Iris pigment epithelial cell (primary cell): ENCODE measurements at places on chromosomes 5 and 9.

DNA sequence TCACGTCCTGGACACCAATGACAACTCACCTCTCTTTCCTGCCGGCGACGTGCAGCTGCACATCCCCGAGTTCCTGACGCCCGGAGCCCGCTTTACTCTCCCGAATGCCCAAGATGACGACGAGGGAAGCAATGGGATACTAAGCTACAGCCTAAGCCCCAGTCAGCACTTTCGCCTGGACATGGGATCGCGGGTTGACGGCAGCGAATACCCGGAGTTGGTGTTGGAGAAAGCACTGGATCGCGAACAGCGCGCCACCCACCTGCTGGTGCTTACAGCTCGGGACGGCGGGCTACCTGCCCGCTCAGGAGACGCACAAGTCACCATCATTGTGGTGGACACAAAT lies 1.1 kb downstream of the PCDHAC1 start:
- DNase-seq: no peak

GRCh38 chr9:127928676-127929624 lies 1.6 kb downstream of the PIP5KL1 start:
- no peak for DNase-seq

DNA sequence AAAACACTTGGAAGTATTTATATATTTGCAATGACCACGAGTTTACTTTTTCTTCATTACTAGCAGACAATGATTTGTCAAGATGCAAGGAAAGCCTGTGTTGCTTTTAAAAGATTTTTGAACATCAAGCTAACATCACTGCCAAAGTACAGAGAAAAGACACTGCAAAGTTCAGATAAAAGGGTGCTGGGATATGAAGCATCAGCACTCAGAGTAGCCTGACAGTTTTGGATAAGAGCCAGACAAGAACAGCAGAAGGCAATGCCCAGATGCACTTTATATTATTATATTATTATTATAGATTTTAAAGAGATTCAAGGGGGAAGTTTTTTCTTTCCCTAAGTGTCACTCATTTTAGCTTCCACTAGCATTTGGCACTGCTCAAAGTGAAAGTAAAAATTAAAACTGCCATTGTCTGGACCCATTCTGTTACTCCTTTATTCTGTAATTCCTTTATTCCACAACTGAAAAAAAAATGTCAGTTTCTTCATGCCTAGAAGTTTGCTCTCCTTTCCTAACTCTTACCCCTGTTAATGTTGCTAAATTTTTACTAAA lies 240.6 kb downstream of the EFNA5 start:
- peak; percentile 32 for DNase-seq

- peak; percentile 67 for DNase-seq
Measured at GRCh38 chr9:2465921-2466460, 155.6 kb upstream of the VLDLR start.

GRCh38 chr9:129343424-129344375 lies 165.6 kb upstream of the IER5L start:
- peak; percentile 74 for DNase-seq

- DNase-seq: no peak
Measured at GRCh38 chr5:66888613-66889012, 292.4 kb downstream of the MAST4 start.

GRCh38 chr5:176621661-176622079 lies 8.7 kb downstream of the SNCB start:
- DNase-seq: peak; percentile 33

DNA sequence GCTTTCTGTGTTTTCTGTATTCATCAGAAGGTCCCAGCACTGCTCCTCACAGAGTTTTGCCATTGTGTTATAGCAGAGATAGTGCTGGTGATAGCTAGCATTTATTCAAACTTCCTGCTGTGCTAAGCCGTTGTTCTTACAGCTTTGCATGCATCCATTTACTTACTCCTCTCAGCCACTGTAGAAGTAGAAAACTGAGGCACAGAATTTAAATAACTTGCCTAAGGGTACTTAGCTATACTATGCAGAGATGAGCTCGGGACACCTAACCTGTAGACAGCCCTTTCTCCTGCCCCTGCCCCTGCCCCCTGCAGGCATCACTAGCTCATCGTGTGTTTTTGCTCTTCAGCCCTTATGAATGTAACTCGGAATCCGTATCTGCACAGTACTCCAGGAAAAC lies 227.6 kb downstream of the SAXO1 start:
- DNase-seq: no peak

DNA sequence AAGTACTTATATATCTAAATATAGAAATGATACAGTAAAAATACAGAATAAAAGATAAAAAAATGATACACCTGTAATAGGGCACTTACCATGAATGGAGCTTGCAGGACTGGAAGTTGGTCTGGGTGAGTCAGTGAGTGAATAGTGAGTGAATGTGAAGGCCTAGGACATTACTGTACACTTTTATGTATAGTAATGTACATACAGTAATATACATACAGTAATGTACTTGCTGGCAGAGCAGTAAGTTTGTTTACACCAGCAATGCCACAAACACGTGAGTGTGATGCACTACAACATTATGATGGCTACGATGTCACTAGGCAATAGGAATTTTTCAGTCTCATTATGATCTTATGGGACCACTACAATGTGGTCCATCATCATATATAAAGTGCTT lies 34.2 kb downstream of the SUSD1 start:
- no peak for DNase-seq

GRCh38 chr9:14136646-14137370 lies 177.1 kb downstream of the NFIB start:
- no peak for DNase-seq

GRCh38 chr5:128084228-128085167 lies 932 bp downstream of the SLC12A2 start:
- DNase-seq: peak; percentile 49

GRCh38 chr9:123339666-123340510 lies 16.1 kb upstream of the CRB2 start:
- peak; percentile 16 for DNase-seq

- no peak for DNase-seq
Measured at GRCh38 chr5:177491429-177491945, 5.9 kb downstream of the PDLIM7 start.

DNA sequence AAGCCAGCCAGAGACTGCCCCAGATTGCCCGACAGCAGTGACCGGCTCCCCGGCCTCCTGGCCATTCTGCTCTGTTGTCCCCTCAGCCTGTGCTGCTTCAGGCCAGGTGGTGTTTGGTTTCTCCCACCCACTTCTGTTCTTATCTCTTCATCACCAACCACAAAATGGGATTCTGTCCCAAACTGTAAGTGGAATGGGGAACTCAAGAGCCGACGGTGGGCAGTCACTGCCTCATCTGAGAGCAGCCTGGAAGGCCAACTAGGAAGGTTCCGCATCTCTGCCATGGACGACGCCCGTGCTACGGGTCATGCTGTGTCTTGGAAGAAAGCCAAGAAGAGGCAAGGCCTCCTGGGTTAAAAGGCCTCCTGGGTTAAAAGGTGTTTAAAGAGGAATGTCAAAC lies 219.0 kb upstream of the PIK3R1 start:
- no peak for DNase-seq

GRCh38 chr5:54442271-54442670 lies 13.2 kb upstream of the HSPB3 start:
- DNase-seq: no peak

DNA sequence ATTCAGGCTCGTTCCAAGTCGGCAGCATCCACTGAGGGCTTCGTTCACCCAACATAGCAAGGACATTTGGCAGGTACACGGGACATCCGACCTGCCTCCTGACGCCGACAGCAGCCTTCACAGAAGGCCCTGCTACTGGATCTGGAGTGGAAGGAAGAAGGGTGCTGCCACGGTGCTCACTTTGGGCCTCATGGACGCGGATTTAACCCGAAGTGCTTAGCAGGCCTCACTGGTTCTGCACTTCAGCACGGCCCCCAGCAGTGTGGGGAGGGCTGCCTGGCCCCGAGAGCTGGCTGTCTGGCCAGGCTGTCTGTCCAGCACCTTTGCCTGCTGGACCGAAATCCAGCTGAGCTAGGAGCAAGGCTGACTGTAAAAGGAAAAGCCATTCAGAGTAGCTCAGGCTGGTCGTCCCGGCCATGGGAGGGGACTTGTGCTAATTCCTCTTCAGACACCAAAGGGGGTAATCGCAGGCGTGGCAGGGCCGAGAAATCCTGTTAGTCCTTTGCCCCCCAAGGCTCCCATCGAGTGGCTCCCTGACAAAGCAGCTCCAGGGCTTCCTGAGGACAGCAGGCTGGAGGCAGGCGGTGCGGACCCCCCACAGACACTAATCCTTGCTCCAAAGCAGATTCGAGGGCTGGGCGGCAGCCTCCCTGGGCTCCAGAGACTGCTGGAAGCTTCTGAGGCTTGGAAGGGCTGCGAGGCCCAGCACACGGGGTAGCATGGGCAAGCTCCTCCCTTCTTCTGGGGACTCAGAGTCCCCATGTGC lies 11.1 kb upstream of the RXRA start:
- no peak for DNase-seq

DNA sequence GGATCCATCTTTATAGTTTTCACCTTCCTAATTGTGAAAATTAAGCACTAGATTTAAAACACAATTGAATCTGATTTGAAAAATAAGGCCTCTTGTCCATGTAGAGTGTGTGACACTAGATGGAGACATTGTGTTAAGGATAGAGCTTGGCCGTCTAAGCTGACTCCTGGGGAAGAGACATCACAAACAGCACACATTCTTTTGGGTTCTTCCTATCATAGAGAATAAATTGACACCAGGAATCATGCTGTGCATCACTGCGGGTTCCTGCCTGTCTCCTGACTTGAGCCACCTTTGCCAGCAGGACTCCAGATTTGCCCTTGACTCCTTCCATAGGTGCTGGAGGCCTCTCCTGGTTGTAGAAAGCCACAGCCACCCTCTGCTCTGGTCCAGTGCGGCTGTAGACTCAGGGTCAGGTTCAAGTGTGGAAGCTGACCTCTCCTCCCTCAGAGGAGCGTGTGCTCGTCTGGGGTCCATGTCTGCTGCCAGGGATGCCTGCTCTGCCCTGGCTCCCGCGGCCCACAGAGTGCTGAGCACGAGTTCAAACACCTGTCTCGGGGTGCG lies 11.2 kb downstream of the ROPN1L start:
- DNase-seq: peak; percentile 88

DNA sequence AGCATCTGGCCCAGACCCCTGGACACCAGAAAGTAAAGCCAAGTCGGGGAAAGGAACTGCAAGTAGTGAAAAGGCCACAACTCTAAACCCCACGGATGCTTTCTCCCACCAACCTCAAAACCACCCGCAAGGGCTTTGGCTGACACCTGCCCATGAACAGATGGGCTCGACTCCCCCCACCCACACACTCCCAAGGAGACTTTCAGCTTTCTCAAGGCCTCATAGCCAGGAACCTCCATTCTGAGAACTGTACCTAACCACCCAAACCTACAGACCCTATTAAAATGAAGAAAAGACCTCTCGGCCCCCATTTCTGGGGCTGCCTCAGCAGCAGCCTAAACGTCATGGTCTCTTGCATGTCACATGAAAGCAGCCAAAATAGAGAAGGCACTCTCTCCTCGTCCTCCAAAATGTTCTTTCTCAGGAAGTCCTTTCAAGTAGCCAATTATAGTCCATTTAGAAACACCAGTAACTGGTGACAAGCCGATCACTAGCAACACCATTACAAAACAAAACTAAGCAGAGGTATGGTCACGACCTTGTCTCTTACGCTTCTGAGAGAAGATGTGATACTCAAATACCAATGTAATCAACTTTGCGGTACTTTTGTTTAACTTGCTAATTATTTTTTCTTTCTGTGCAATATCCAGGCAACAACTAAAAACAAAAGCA lies 2.9 kb downstream of the B4GALT1 start:
- no peak for DNase-seq

DNA sequence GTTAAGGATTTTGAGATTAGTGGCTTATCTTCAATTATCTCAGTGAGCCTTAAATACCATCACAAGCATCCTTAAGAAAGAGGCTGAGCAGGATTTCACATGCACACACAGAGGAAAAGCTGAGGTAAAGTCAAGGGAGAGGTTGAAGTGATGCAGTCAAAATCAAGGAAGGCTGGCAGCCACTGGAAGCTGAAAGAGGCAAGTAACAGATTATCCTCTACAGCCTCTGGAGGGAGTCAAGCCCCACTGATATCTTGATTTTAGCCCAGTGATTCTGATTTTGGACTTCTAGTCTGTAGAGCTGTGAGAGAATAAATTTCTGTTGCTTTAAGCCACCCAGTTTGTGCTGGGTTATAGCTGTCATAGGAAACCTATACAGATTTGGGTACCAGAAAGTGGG lies 80.1 kb downstream of the ANKRD31 start:
- no peak for DNase-seq

DNA sequence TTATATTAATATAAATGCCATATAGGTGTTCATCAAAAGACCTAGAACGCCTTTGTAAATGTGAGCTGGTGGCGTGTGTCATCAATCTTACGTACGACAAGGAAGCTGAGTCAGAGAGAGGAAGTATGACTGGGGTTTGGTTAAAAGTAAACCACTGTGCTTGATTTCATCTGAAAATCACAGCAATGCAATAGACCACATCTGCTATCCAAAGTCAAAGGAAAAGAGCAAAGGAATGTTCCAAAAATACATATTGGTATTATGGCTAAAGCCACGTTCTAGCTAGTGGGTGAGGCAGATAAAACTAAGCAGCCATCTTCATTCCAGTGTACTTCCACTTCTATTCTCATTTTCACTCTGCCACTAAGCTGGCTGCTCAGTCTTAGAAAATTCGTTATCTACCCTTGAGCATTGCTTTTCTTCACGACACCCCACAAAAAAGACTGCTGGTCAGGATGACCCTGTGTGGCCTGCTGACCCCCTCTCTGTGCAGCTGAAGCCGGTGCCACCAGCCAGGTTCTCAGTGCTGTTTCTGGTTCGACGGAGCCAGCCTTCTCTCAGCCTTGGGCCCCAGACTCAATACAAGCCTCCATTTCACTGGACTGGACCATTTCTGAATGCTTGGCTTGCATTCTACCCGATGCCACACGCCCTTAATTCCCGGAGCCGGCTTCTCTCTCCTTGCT lies 23.8 kb downstream of the SHC3 start:
- DNase-seq: peak; percentile 92

DNA sequence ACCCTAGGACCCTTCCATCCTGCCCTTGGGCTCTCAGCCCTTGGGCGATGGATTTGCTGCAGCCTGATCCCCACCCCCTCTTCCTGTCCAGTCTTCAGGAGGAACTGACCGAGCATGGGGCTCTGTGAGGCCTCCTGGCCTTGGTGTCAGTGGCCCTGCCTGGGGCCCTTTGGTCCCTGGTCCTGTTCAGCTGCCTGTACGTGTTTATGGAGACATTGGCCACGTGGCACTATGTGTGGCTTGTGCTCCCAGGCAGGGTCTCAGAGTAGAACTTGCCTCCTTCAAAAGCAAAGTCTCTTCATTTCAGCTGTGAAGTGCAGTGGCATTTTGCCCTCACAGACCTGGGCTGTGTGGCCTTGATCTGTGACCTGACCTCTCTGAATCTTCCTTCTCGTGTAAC lies 11.1 kb downstream of the FCN2 start:
- DNase-seq: no peak

DNA sequence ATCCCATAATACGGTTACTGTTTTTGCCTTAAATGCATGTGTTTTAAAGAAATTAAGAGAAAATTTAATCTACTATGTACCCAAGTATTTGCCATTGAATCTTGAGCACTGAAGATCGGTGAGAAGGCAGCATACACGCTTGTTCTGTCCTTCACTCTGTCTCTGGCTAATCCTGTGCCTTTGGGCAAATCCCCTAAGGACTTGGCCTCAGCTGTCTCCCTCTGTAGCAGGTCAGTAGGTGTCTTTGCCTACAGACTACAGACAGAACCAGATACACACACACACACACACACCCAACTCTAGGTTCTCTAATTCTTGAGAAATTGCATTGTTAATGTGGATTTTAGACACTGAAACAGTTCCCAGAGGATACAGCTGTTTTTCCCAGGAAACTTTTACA lies 117.4 kb downstream of the WDR41 start:
- DNase-seq: no peak

- peak; percentile 72 for DNase-seq
Measured at GRCh38 chr9:127154390-127155191, 32.2 kb upstream of the ANGPTL2 start.
